Activated CD4-positive, alpha-beta T cell treated with anti-CD3 and anti-CD28 coated beads, Interleukin-2, amount 50 U/mL, for 16 hours (primary cell): ENCODE measurements at places on chromosomes 1 and 21.
A peak's percentile ranks its signal among the peaks of the same experiment; 100 is the strongest.

- peak; percentile 43 for DNase-seq
Observed at GRCh38 chr21:36104317-36105300, 30.3 kb upstream of the CBR3 start.

GRCh38 chr1:87399701-87400100, 71.0 kb downstream of the LMO4 start:
- DNase-seq, result no peak

DNA sequence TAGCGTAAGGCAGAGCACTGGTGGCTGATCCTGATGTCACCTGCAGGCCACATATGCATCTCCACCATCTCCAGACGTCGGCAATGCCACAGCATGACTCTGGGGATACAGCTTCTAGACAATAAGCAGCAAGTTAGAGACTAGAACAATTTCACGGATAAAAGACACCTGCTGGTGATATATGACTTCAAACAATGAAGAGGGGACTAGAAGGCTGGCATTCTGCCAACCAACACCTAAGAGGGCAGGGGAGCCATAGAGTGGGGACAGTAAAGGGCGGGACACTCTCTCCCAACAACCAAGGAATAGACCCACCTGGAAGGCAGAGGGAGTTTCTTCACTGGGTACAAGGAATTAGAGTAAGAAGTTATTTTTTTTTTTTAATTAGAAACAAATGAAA, 126.7 kb downstream of the SIM2 start:
- DNase-seq, result no peak

DNA sequence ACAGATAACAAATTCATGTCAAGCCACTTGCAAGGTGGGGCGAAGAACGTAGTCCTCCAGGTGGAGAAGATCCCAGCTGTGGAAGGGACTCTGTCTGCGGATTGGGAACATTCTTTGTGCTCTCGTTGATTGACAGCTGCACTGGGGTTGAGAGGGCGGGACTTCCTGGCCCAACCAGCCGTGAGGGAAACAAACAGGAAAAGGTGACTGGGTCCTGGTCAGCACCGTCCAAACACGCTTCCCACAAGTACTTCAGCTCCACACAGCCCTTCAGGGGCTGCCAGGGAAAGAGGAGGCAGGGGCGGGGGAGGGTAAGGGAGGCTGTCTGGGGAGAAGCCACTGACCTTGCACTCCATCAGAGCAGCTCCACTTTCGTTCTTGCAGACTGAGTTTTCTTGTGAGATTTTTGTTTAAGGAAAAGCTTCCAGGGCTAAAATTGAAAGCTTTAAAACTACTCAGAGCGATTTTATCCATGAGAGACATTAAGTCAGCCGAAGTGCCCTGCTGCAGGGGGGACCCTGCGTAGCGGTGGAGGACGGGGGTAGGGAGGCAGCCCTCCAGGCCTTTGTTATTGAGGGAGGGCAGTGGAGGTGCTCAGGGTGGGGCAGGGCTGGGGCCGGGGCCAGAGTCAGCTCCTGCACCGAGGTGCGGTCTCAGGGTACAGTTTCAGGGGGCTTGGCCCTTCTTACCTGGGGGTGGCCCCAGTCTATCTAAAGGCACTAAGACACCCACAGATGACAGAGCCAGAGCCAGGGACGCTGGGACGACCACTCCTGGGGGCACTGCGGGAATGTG, 21.6 kb upstream of the STUM start:
- no peak for DNase-seq

- DNase-seq, result no peak
Observed at GRCh38 chr21:31888936-31889371, 16.1 kb downstream of the HUNK start.

GRCh38 chr1:66503841-66504470, 30.0 kb upstream of the SGIP1 start:
- DNase-seq, result peak; percentile 32

DNA sequence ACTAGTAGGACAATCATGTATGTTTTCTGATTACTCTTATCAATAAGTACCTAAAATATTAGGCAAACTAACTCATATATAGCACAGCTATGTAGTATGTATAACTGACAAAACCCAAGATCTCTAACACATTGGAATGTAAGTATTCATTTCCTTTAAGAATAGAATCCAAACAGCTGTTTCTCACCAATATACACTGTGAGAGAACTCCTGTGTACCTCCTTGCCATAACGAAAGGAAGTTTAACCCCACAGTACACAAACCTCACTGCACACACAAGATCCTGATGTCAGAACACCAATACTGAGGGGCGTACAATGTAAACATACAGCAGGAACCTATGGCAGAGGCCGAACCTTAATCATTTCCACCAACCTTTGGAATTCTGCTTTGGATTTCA, 113.0 kb downstream of the SMYD3 start:
- no peak for DNase-seq

- DNase-seq, result no peak
Observed at GRCh38 chr1:202553560-202554038, 156.7 kb downstream of the SYT2 start.

DNA sequence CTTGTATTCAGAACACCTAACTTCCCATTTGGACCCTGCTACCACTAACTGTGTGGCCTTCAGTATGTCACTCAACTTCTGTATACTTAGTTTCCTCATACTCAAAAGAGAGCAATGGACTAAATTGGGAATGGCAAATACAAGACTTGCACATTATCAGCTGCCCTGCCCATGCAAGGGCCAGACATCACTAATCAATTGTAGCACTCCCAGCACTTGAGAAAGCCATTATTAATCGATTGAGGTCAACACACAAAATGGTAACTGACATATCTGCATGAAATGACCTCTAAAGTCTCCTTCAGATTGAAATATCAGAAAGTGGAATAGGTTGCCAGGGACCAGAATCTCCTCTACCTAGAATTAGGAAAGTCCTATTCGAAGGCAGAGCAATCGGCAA, 59.2 kb downstream of the MT1HL1 start:
- no peak for DNase-seq

- DNase-seq, result no peak
Observed at GRCh38 chr1:99956755-99957154, 13.0 kb upstream of the SLC35A3 start.
